ENCODE measurements at places on chromosomes 13 and 19.

GRCh38 chr13:97256343-97256783, 34.2 kb downstream of the MBNL2 start:
- DNase-seq = peak; percentile 77

GRCh38 chr13:47853236-47853635, 147.8 kb downstream of the SUCLA2 start:
- no peak for DNase-seq

- no peak for DNase-seq
Measured at GRCh38 chr13:53207556-53207955, 178.9 kb downstream of the OLFM4 start.

- no peak for DNase-seq
Measured at GRCh38 chr19:28505933-28506332, 707.0 kb downstream of the UQCRFS1 start.

- no peak for DNase-seq
Measured at GRCh38 chr19:704447-704741, 4.3 kb upstream of the PALM start.

DNA sequence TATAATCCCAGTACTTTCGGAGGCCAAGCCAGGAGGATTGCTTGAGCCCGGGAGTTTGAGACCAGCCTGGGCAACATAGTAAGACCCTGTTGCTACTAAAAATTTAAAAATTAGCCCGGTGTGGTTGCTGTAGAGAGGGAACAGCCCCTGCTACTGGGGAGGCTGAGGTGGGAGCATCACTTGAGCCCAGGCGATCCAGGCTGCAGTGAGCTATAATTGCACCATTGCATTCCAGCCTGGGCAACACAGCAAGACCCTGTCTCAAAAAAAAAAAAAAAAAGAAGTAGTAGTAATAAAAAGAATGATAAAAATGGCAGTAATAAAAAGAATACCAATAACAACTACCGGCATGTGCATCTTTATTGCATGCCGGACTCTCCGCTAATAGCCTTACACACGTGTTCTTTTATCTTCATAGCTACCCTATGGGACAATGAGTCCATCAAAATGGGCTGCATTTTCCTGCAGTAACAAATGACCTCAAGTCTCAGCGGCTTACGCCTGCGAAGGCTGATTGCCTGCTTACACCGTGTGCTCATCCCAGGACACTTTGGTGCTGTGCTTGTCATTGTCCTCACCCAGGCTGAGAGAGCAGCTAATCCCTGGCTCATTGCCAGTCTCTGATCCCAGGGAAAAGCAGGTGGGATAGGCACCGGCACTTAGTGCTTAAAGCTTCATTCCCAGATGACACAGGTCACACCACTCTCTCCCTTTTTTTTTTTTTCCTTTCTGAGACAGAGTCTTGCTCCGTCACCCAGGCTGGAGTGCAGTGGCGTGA, 14.4 kb upstream of the SYCN start:
- no peak for DNase-seq

DNA sequence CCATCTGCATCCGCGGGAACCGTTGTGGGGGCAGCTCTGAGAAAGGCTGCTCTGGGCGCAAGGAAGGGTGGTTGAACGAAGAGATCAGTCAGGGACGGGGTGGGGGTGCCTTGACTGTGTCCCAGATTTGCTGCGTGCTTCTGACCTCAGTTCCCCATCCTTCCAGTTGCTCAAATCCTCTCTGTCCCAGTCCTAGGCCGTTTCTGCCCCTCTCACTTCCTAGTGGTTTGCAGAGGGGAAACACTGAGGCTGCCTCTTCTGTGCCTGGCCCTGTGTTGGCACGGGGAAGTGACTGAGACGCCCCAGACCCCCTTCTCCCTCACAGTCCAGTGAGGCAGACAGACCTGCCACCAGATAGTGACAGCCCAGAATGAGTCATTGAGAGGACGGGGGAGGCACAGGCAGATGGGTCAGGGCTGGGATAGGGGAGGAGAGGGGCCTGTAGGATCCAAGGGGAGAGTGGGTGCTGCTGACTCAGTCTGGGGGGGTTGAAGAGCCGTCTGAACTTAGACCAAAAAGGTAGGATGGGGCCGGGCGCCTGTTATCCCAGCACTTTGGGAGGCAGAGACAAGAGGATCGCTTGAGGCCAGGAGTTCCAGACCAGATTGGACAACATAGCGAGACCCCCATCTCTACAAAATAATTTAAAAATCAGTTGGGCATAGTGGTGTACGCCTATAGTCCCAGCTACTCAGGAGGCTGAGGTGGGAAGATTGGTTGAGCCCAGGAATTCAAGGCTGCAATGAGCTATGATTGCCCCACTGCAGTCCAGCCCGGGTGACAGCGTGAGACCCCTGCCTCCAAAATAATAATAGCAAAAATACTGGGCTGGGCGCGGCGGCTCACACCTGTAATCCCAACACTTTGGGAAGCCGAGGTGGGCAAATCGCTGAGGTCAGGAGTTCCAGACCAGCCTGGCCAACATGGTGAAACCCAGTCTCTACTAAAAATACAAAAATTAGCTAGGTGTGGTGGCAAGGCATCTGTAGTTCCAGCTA, 26.5 kb downstream of the NUMBL start:
- DNase-seq = no peak

DNA sequence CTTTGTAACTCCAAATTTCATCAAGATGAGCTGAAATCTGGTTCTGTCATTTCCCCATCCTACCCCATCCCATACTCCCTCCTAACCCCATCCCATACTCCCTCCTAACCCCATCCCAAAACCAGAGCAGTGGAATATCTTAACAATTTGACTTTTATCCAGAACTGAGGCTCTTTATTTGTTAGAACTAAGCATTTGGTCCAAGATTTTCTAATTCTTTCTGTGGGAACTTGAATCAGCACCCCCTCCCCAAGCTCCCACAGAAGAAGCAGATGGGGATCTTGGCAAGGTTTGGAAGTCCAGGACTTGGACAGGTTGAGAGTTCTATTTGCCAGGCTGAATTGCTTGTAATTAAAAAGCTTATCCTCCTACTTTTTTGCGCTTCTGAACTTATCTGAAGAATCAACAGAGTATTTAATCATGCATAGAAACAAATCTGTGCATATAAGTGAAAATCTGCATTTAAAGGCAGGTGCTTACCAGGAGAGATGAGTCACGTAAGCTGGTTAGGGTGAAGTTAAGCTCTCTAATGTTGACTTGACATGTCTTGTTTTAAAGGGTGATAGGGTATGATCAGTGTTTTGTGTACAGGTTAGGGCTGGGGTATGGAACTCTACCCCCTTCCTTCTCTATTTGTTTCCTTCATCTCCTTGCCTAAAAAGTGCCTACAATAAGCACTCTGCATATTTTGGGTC, 111.1 kb downstream of the COG6 start:
- no peak for DNase-seq

DNA sequence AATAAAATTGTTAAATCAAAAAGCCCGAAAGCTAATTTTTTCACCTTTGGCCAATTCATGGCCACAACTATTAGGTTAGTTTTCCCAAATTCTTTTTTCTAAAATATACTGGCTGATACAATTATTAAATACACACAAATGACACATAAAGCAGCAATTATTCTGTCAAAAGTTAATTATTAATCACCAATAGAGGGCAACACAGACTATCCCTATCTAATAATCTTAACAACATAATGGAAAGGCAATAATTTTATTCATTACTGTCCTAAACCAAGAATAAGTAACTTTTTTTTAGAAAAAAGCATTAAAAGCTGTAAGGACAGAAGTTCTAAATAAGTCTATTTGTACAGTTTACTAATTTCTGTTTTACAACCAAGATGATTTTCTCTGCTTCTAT, 51.7 kb downstream of the KATNAL1 start:
- peak; percentile 5 for DNase-seq

- no peak for DNase-seq
Measured at GRCh38 chr19:7908078-7908699, 4.5 kb downstream of the MAP2K7 start.

- no peak for DNase-seq
Measured at GRCh38 chr13:51721496-51721895, 82.5 kb downstream of the DHRS12 start.

Data from RWPE1 (cell line).